ENCODE measurements at places on chromosomes 6 and 20.

GRCh38 chr6:145147559-145147958, 587.8 kb downstream of the EPM2A start:
- no peak for DNase-seq

DNA sequence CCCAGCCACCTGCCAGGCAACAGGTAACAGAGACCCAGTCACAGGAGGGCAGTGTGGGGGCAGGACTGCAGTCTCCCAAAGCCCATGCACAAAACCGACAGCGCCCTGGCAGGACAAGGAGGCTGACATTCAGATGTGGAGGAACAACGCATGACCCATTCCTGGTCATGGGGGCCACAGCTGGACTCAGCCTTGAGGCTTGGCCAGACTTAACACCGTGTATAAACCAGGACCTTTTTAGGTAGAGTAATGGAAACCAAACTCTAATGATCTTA, 8.1 kb downstream of the GFRA4 start:
- DNase-seq = no peak

GRCh38 chr6:47164877-47165276, 122.7 kb upstream of the ADGRF1 start:
- no peak for DNase-seq

DNA sequence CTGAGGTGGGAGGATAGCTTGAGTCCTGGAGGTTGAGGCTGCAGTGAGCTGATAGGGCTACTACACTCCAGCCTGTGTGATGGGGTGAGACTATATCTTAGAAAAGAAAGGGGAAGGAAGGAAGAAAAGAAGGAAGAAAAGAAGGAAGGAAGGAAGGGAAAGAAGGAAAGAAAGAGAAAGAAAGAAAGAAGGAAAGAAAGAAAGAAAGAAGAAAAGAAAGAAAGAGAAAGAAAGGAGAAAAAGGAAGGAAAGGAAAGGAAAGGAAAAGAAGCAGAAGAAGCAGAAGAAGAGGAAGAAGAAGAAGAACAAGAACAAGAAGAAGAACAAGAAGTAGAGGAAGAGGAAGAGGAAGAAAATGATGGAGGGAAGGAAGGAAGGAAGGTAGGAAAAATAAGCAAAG, 1130.2 kb upstream of the MAP3K7 start:
- DNase-seq = no peak

DNA sequence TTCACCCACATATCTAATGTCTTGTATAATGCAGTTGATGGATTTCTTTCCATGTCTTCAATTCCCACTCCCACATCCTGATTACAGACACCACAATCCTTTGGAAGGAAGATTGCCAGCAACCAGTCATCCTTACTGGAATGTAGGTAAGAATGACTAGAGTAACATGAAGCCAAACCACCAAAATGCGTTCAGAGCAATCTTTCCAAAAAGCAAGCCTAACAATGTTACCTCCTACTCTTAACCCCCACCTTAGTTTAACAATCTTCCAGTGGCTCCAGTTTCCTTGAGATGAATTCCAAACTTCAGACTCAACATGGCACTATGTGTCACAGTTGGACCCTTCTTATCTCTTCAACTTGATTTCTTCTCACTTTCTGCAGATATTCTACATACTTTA, 685.6 kb downstream of the DOK5 start:
- DNase-seq = no peak

GRCh38 chr6:90787446-90787845, 200.6 kb upstream of the MAP3K7 start:
- DNase-seq = no peak

DNA sequence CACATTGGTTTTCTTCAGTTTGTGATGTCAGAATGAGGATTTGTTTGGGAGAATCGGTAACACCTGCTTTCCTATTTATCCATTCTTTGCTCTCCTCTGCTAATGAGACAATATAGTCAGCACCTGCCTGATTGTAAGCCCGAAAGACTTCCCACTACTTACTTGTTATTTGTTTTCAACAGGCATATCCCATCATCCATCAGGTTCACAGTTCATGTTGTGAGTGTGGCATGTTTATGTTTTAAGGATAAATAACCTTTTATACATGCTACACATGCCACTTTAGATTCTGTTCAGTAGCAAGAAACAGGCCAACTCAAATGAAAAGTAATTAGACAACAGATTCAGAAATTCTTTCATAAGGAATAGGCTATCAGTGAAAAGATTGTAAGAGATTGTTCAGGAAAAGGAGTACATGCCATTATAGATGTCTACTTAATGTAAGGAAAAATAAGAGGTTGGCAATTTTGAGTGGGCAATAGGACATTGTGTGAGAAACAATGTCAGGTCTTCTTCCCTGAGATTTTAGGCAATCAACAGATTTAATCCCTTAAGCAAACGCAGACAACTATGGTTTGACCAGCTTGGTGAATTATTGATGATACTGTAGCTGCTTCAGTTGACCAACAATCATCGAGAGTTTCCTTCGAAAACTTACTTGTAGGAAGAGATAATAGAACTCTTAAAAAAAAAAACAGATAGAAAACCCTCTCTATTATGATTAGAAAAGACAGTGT, 7.9 kb upstream of the GPRC6A start:
- no peak for DNase-seq

DNA sequence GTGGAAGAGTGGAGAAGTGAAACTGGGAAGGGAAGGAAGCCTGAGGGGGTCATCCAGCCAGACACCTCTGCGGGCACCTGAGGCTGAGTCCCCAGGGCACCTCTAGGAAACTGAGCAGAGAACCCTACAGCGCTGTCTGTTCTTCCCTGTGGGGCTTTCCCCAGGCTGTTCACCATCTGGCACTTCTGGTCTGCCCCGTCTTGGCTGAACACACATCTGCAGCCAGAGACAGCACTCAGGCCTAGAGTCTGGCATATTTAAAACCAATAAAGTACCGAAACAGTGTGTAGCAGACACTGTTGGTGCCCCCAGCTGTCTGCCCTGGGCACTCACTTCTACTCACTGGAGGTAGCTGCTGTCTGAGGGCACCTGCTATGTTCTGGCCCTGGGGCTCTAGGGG, 9.4 kb upstream of the ARFGEF2 start:
- no peak for DNase-seq

DNA sequence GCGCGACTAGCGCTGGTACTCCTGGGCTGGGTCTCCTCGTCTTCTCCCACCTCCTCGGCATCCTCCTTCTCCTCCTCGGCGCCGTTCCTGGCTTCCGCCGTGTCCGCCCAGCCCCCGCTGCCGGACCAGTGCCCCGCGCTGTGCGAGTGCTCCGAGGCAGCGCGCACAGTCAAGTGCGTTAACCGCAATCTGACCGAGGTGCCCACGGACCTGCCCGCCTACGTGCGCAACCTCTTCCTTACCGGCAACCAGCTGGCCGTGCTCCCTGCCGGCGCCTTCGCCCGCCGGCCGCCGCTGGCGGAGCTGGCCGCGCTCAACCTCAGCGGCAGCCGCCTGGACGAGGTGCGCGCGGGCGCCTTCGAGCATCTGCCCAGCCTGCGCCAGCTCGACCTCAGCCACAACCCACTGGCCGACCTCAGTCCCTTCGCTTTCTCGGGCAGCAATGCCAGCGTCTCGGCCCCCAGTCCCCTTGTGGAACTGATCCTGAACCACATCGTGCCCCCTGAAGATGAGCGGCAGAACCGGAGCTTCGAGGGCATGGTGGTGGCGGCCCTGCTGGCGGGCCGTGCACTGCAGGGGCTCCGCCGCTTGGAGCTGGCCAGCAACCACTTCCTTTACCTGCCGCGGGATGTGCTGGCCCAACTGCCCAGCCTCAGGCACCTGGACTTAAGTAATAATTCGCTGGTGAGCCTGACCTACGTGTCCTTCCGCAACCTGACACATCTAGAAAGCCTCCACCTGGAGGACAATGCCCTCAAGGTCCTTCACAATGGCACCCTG, 1.6 kb downstream of the TPBG start:
- no peak for DNase-seq

DNA sequence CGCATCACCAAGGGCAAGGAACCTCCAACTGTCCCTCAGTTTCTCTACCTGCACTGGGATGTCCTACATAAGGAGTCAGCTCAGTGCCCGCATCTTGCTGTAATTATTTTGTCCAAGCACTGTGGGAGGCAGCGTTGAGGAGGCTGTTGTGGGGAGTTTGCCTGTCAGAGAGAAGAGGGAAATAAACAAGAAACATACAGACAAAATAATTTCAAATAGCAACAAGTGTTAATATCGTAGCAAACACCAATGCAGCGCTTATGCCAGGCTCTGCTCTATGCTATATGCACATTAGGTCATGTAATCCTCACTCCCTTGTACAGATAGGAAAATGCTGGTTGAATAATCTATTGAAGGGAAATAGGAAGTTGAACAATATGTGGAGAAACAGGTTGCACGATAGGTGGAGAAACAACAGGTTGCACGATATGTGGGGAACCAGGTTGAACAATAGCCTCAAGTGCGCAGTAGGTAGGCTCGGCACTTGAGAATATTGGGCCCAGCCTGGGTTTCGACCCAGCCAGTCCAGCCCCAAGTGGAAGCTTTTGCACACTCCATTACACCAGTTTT, 91.2 kb upstream of the SIRPA start:
- no peak for DNase-seq

DNA sequence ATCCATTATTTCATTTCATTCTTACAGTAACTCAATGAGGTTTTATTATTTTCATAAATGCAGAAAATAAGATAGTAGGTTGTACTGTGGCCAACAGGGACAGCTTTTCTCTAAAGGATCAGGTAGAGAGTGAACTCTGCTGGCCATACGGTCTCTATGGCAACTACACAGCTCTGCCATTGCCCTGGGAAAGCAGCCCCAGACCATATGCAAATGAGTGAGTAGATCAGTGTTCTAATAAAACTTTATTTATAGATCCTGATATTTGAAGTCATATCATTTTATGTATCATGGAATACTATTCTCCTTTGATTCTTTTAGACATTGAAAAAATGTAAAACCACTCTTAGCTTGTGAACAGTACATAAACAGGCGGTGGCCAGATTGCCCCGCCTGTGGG, 192.5 kb upstream of the RREB1 start:
- DNase-seq = no peak

DNA sequence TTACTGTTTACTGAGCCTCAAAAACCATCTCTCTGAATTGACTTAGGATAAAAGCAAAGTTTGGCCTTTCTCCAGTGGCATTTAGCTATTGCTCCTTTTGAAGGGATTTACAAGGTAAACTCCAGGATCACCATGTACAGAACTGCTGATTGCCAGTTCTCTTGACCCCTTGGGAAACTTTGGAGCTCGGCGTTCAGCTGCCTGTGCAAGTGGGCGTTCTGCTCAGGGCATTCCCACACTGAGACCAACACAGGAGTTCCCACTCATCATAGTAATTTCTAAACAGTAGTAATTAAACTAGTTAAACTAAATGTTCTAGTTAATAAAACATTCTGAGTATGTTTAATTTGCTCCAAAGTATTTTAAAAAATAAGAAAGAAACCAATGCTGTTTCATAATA, 14.9 kb downstream of the KCNQ5 start:
- no peak for DNase-seq

- no peak for DNase-seq
These were observed 29.0 kb downstream of the JARID2 start for GRCh38 chr6:15274692-15275387.

GRCh38 chr6:134161041-134161440, 108.6 kb upstream of the SLC2A12 start:
- no peak for DNase-seq

GRCh38 chr20:38551056-38551626, 29.9 kb upstream of the ADIG start:
- DNase-seq = no peak

DNA sequence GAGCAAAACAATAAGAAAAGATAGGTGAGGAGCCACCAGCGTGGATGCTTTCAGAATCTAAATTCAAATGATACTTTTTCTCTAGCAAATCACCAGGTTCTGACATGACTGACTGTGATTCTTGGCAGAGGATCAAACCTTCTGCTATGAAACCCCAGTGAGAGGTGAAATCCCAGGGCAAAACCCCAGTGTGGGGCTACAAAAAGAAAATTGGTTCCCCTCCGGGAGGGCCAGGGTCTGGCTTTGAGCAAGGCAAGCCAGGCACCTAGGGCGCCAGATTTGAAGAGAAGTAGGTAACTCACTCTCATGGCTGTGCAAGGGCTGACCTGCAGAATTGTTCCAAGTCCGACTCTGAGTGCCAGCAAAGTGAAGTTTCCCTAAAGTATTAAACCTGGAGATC, 20.2 kb upstream of the RALGAPA2 start:
- DNase-seq = no peak

- no peak for DNase-seq
These were observed 20.5 kb downstream of the SNAI1 start for GRCh38 chr20:50003253-50003656.

DNA sequence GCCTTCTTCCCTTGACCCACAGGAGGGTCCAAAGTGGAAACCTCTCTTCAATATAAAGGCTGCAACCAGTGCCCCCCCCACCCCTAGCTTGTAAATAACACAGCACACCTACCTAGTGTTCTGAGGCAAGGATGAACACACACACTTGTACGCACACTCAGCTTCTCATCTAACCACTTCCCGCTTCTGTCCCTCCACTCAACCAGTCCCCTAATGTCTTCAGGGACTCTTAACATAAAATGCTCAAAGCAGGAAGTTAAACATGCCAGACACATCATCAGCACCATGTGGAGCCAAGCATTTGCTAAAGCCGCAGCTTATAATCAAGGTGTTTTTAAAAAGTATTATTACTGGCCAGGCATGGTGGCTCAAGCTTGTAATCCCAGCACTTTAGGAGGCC, 35.3 kb downstream of the FOXQ1 start:
- DNase-seq = no peak

GRCh38 chr6:33237741-33238140, 29.4 kb downstream of the RING1 start:
- DNase-seq = no peak

- no peak for DNase-seq
These were observed 42.2 kb downstream of the SUN5 start for GRCh38 chr20:32962053-32962452.

DNA sequence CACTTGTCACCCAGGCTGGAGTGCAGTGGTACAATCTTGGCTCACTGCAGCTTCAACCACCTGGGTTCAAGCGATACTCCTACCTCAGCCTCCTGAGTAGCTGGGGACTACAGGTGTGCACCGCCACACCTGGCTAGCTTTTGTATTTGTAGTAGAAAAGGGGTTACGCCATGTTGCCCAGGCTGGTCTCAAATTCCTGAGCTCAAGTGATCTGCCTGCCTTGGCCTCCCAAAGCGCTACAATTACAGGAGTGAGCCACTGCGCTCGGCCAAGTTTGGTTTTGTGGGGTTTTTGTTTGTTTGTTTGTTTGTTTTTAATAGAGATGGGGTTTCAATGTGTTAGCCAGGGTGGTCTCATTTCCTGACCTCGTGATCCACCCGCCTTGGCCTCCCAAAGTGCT, 12.3 kb downstream of the LOC128125822 start:
- no peak for DNase-seq

GRCh38 chr6:43917878-43918382, 147.9 kb downstream of the VEGFA start:
- no peak for DNase-seq

GRCh38 chr20:8722277-8722928, 346.5 kb upstream of the PLCB4 start:
- DNase-seq = peak; percentile 68

- DNase-seq = no peak
These were observed 85.9 kb downstream of the TRMT6 start for GRCh38 chr20:5864428-5864827.

- no peak for DNase-seq
These were observed 17.4 kb downstream of the COL20A1 start for GRCh38 chr20:63310265-63310991.

All from hippocampal formation (tissue), 2 donors.